Kidney epithelial cell (primary cell): ENCODE measurements at places on chromosomes 1 and 21. TPM values are rescaled to one million over a fixed set of nuclear protein-coding genes. Genes with fewer than 3 reads are reported as not detected.

DNA sequence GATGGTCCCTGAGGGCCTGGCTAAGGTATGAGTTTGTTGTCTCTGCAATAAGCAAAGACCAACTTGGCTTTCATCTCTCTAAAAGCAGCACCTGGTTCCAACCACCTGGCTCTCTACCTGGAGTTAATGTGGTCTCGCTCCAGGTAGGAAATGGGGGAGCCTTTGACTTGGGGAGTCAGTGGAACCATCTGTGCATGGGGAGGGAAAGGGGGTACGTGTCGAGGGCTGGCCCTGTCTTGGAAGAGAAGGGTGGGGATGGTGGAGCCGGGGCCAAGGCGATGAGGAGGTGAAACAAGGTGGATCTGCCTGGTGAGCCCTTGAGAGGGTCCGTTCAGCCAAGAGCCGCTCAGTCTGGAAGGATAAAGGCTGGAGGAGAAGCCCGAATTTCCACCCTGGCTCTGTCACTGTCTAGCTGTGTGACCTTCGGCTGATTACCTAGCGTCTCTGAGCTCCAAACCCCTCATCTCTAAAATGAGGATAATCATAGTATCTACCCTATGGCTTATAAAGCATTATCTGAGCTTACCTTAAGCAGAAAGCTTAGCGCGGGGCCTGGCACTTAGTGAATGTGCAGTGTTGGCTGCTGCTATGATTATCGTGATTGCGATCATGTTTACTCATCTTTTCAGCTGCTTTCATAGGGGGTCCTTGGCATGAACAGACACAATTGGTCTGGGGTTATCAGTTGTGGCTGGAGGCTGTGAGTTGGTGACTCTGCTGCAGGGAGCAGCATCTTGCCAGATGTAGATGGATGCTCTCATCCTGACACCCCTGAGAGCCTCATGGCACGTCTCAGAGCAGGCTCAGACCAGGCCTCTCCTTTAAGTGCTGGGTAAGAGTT is 78.7 kb downstream of the ACTL8 start:
- DNase-seq: no peak

DNA sequence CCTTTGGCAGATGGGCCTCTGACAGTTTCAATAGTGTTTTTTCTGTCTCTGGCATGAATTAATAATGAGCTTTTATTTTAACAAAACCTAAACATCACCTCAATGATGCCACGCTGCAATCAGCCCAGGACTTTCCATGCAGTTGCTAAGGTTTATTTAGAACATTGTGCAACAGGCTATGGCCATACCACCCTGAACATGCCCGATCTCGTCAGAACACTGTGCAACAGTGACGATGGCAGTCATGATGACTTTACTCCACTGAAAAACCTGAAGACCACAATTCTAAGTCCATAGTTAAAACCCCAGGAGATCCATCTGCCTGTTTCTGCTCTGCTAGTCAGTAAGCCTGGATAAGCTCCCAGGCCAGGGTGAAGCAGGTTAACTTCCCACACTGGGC is 310.0 kb downstream of the PBX1 start:
- no peak for DNase-seq

Gene B3GALT6
- total RNA-seq: 43.7 and 48.6 TPM in 2 replicates

DNA sequence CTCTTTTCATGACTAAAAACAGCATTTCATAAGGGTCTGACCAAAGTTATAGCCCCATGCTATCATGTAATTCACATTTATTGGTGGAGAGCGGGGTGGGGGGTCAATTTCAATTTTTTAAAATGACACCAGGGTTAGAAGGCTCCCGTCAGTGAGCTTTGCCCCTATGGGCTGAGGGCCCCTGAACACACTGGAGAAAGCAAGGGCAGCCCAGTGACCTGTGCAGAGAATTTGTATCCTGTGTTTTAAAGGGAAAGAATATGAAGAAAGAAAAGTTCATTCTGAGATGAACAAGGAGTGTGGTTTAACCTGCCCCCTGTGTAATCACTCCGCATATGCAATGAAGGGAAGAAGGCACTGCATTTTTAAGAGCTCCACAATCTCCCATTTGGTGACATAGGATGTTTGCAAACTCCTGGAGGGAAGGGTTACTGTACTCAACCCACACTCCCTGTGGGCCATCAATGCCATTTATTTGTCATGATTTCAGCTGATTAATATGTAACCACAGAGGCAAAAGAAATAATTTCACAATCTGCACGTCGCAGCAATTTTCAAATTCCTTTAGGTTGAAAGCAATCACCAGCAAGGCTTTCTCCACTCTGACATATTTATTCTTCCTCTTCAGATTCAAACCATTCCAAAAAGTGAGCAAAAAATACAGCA is 95.6 kb downstream of the ZNF281 start:
- DNase-seq: no peak

Gene RAB7B
- total RNA-seq: 0.13 TPM in 1 of 2 replicates, not detected in the other

DNA sequence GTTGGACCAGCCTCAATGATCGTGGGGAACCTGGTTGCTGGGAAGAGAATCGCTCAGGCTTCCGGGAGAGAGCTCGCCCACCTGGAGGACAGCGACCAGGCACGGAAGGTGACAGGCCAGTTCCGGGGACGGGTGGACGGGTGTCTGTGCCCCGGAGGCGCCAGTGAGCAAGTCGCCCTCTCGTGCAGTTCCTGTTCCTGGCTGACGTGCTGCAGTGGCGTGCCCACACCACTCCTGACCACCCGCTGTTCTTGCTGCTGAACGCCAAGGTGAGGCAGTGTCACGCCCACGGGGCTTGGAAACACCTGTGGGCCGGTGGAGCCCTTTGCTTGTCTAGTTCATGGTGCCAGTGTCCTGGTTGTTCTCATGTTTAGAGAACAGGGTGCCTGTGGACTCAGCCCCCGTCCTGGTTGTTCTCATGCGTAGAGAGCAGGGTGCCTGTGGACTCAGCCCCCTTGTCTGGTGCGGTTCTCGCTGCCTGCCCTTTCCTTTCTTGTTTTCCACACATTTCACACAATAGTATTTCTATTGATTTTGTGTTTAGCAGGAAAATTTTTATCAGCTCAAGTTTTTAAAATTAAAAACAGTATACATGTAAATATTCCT is 53.1 kb downstream of the S100B start:
- no peak for DNase-seq

GRCh38 chr21:35273333-35273732 is 224.2 kb upstream of the RUNX1 start:
- no peak for DNase-seq

GRCh38 chr21:42467140-42467983 is 28.7 kb downstream of the RSPH1 start:
- DNase-seq: no peak

DNA sequence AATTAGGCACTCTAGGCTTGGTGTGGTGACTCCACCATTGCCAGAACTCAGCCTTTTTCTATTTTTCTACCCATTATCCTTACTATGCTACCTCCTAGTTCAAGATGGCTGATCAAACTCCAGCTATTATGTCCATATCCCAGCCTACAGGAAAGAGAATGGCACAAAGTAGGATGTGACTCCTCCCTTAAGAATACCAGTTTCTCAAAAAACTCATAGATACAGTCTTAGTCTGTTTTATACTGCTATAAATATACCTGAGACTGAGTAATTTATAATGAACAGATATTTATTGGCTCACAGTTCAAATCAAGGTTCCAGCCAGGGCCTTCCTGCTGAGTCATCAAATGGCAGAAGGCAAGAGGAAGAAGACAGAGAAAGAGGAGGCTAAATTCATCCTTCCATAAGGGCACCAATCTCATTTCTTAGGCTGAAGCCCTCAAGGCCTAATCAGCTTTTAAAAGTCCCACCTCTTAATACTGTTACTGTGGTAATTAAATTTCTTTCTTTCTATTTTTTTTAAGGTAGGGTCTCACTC is 542.8 kb upstream of the BEND5 start:
- no peak for DNase-seq

Gene LAX1
- not detected in 2 replicates for total RNA-seq

GRCh38 chr21:34362670-34363069 is 1.1 kb upstream of the KCNE2 start:
- DNase-seq: no peak

DNA sequence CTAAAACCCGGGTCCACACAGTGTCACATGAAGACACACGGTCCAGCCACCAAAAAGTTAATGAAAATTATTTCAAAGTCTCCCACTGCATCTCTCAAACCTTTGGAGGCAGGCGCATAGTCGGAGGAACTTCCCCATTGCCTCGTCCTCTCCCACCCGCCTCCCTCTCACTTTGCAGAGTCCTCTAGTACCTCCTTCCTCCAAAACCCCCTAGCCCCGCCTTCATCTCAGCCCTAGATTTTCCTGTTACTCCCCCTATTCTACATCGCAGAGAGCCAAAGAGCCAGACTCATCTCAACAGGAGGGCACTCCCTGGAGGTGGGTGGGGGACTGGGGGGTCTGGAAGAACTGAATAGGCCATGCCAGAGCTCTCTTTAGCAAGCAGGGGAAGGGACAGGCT is 79.3 kb downstream of the DISP3 start:
- no peak for DNase-seq

DNA sequence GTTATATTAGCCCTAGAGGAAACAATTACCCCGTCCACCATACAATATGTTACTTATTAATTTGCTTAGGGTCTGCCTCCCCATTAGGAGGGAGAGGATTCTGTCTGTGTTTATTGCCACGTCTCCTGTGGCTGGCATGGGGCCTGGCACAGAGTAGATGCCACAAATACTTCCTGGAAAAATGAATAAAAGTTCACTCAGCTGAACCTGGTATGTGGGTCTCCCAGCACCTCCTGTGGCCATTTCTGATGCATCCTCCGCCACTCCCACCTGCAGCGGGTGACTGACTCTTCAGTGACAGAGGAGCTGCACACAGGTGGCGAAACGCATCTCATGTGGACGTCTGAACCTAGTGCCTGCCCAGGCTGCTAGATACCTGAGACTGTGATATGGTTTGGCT is 112.7 kb downstream of the CLIC6 start:
- no peak for DNase-seq

GRCh38 chr1:90579212-90579802 is 137.8 kb downstream of the BARHL2 start:
- DNase-seq: peak; percentile 2

DNA sequence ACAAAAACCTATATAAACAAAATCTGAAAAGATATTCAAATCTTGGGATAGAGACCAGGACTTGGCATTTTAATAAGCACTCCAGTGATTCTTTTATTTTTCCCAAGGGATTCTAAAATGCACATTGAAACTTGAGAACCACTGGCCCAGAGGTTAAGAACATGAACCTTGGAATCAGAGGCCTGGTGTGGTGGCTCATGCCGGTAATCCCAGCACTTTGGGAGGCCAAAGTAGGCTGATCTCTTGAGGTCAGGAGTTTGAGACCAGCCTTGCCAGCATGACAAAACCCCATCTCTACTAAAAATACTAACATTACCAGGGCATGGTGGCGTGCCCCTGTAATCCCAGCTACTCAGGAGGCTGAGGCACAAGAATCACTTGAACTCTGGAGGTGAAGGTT is 12.9 kb upstream of the CEP85 start:
- DNase-seq: no peak

GRCh38 chr1:93623875-93624274 is 57.8 kb downstream of the BCAR3 start:
- peak; percentile 44 for DNase-seq

DNA sequence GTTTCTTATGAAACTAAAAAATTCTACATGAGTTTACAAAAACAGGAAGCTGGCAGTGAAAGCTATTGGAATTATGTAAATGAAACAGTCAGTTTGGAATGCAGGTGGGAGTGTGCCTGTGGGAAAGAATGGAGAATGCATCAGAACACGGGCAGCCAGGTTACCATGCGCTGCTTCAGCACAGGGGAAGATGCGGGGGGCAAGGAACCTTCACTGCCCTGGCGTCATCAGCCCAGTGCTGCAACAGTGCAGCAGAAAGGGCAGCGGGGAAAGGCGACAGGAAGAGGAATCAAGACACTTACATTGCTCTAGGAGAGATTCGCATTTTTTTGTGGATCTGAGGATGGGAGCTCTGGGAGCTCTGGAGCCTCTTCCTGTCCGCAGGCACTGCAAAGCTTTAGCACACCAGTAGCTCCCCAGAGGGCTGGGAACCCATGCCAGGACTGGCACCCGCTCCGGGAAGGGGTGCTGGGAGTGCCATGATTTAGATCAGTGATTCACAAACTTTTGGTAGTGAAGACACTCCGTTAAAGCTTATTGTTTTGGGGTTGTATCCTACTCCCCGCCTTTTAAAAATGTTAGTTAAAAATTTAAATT is 64.1 kb upstream of the WDR26 start:
- peak; percentile 88 for DNase-seq

DNA sequence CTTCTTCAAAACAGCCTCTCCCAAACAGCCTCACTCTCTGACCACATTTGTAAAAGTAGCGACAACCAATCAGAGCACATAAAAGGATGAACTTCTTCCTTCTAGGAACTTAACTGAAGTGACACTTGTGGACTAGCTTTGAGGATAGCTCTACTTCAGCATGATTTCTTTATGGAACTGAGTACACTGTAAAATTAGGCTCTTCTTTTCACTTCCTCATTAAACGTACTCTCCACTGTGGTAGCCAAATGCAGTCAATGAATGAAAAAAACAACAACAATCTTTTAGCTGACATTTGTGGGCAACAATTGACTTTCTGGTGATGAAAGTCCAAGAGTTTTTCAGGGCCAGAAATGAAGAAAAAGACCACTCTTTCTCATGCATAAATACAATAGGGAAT is 9.6 kb downstream of the LRRC53 start:
- DNase-seq: no peak

Gene LCE1D
- not detected in 2 replicates for total RNA-seq

- DNase-seq: no peak
Observed at GRCh38 chr1:1004780-1005697, 5.1 kb upstream of the HES4 start.

Gene PLA2G2C
- not detected in 2 replicates for total RNA-seq

GRCh38 chr1:24910751-24911650 is 19.1 kb downstream of the RUNX3 start:
- no peak for DNase-seq

- no peak for DNase-seq
Observed at GRCh38 chr1:4083231-4084047, 183.4 kb upstream of the C1orf174 start.

Gene PIK3R3
- total RNA-seq: 5.4 and 7.4 TPM in 2 replicates

DNA sequence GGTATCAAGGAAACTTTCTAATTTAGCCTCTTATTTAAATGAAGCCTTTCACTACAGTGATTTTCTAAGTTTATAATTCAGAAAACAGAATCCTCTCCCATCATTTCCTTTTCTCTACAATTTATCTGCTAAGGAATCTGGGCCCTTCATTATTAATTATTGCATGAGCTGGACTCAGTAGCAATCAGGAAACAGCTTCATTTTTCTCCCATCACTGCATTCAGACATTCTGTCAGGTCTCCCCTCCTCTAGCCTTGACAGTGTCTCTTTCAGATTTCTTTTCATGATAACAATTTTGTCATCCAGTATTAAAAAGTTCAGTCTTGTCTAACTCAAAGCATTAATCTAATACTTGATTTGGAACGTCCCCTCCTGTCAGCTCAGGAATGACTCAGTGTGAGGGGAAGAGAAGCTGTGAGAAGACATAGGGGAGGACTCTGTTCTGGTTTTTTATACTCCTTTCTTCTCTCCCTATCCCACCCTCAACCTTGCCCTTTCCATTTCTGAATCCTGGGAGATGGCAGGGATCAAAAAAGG is 28.1 kb downstream of the SLC44A5 start:
- DNase-seq: no peak
